ENCODE measurements at places on chromosomes 3 and 15. TPM values are rescaled to one million over a fixed set of nuclear protein-coding genes. Genes with fewer than 3 reads are reported as not detected.

ADAMTS7 gene
- 30.8 TPM for total RNA-seq

SERP1 gene
- total RNA-seq = 153 TPM

CD200R1 gene
- not detected for total RNA-seq

CCDC50 gene
- total RNA-seq = 86.2 TPM

CD200 gene
- 39.3 TPM for total RNA-seq

HAUS2 gene
- total RNA-seq = 27.2 TPM

FBN1 gene
- 785 TPM for total RNA-seq

OXTR gene
- 4.2 TPM for total RNA-seq

DUOX1 gene
- total RNA-seq = not detected

P3H2 gene
- total RNA-seq = 6.5 TPM

CCDC191 gene
- total RNA-seq = 0.85 TPM

DGKG gene
- total RNA-seq = not detected

C3orf20 gene
- total RNA-seq = 0.09 TPM

CTXN2 gene
- not detected for total RNA-seq

CCDC174 gene
- total RNA-seq = 7.1 TPM

KCTD6 gene
- total RNA-seq = 13.6 TPM

GAP43 gene
- total RNA-seq = under 0.01 TPM

ACKR4 gene
- 0.23 TPM for total RNA-seq

THSD4 gene
- 21.6 TPM for total RNA-seq

CAPN3 gene
- total RNA-seq = 5.6 TPM

PATL2 gene
- not detected for total RNA-seq

KLHL40 gene
- 0.17 TPM for total RNA-seq

MYRIP gene
- total RNA-seq = not detected

IL16 gene
- total RNA-seq = 6.7 TPM

PXK gene
- 56.2 TPM for total RNA-seq

TMEM266 gene
- not detected for total RNA-seq

SAXO2 gene
- 0.51 TPM for total RNA-seq

CCR8 gene
- not detected for total RNA-seq

EHD4 gene
- 6.9 TPM for total RNA-seq

TCF12 gene
- total RNA-seq = 46.6 TPM

SLC12A1 gene
- not detected for total RNA-seq

TKT gene
- 594 TPM for total RNA-seq

INKA1 gene
- 11.9 TPM for total RNA-seq

HSPBAP1 gene
- total RNA-seq = 4.7 TPM

SAMMSON gene
- not detected for total RNA-seq

HRG gene
- total RNA-seq = not detected

GNAT1 gene
- not detected for total RNA-seq

TM4SF4 gene
- not detected for total RNA-seq

LARP6 gene
- 51.9 TPM for total RNA-seq

MCTP2 gene
- total RNA-seq = 1.1 TPM

NME9 gene
- not detected for total RNA-seq

UBE2E1 gene
- total RNA-seq = 80.2 TPM

FRMD5 gene
- total RNA-seq = 0.23 TPM

EPHB1 gene
- 0.34 TPM for total RNA-seq

RARRES1 gene
- 12.7 TPM for total RNA-seq

SI gene
- total RNA-seq = not detected

IMPG2 gene
- 0.17 TPM for total RNA-seq

RNF7 gene
- total RNA-seq = 89.5 TPM

ISL2 gene
- total RNA-seq = 0.12 TPM

ILDR1 gene
- total RNA-seq = not detected

LSAMP gene
- total RNA-seq = 6.8 TPM

All from pericardium fibroblast (primary cell).